Amniotic stem cell (primary cell): ENCODE measurements at places on chromosomes 1 and 21.

- no peak for DNase-seq
Observed at GRCh38 chr1:16143566-16144324, 12.1 kb downstream of the EPHA2 start.

GRCh38 chr1:165592945-165593823 is 37.9 kb upstream of the MGST3 start:
- DNase-seq = peak; percentile 32

DNA sequence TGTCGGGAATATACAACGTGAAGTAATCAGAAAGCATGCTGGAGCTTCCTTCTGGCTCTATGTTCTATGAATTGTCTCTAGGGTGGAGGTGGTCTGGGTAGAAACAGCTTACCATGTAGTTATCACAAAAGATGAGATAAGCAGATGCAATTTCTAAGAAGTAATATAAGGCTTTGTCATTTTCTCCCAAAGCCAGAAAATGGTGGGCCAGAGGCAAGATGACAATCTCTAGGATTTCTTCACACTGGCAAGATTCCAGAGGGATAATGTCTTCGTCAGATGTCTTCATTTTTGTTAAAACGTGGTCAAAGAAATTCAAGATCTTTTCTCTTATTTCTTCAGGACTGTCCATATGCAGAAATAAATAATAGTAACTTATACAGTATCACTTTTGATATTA is 77.7 kb downstream of the ADCY10 start:
- no peak for DNase-seq

DNA sequence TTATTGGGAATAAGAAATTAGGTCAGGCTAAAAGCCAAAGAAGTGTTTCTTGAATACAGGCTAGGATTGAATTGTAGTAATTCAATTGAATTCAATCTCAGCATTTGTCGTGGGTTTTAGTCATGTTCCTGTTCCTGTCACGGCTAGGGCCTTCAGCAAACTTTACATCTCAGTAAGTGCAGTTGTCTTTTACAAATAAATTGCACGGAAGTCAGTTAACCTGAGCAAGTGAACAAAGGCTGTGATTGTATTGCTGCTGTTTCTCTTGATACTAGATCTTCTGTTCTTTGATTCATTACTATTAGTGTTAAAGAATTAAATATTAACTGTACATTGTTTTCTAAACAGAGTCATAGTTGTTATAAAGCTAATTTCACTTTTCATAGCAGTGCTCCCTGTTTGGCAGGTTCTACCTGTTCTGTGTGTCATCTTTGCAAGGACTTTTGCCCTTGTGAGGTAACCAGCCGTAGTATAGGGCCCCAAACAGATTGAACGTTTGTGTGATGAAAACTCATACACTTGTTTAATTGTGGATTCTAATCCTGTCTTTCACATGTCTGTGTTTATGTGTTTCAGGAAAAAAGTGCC is 164.4 kb downstream of the EDEM3 start:
- DNase-seq = no peak

- no peak for DNase-seq
Observed at GRCh38 chr1:14120895-14121294, 420.9 kb downstream of the PRDM2 start.

- peak; percentile 41 for DNase-seq
Observed at GRCh38 chr1:151060007-151060656, at the start of gene MLLT11. TSS of gene MLLT11 (plus strand) at chr1:151060397. CDS start at chr1:151067225, 6,828 bp downstream.
